ENCODE measurements at places on chromosomes 5 and 9.

DNA sequence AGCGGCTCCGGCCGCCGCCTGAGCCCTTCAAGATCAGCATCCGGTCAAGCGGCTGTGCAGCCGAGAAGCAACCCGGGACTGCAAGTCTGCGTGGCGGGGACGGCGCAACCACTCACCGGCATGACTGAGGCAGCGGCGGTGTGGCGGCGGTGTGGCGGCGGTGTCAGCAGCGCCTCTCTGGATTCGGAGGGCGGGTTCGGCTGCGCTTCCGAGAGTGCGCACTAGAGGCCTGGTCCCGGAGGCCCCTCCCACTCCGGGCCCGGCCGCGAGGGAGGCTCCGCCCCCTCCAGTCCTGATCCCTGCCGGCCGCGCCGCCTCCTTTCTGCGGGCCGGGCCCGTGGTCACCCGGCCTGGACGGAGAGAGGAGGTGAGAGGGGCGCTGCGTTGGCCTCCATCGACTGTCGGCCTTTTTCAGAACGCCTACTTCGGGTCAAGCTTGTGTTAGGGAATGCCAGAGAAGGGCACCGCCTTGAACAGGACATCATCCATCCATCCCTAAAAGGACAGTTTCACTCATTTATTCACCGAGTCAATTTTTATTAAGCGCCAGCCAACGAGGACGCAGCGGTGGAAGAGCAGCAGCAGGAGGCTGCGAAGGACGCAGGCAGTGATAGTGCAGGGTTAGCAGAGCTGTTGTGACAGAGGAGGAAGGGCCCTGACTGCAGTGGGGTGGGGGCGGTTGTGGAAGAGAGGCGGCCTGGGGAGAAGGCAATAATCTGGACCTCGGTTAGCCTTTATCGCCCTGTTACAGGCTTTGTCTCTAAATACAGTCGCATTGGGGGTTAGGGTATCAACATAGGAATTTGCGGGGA, at the start of gene ATOX1:
Gene ATOX1 (minus strand): TSS at position 202 of the 812 bp plus-strand sequence. CDS start 80 bp downstream, at position 122.
- peak; percentile 86 for DNase-seq

- DNase-seq = no peak
Measured at GRCh38 chr5:57434227-57434640, 48.4 kb downstream of the ACTBL2 start.

- DNase-seq = no peak
Measured at GRCh38 chr5:124883681-124884080, 137.2 kb upstream of the ZNF608 start.

DNA sequence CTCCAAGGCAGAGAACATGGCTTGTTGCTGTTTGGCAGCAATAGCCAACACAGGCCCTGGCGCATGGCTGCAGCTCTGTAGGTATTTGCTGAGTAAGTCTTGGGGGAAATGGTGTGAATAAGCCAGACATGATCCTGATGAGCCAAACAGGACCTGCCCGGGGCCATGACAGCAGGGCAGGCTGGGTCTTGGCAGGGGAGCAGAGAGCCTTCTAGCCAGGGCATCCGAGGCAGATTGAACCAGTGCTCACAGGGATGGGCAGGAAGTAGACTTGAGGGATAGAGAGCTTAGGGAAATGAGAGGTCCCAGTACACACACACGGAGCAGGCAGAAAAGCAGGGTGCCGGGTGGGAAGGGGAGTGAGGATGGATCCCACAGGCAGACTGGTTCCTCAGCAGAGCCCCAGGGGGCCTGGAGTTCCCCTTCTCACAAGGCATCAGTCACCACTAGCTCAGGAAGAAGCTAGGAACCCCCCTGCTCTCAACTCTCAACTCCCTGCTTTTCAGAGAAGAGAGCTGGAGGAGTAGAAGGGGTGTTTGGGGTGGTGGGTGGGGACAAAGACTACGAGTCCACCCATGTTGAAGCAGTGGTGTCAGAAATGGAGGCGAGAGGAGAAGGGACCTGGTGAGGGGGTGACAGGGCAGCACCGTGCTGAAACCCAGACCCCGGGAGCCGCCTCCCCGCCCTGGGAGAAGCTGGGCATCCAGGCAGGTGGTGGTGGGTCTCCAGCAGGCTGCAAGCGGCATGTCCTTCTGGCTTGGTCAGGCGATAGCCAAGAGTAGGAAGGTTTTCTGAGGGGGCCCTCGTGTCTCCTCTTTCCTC, 111.1 kb downstream of the RGS3 start:
- no peak for DNase-seq

DNA sequence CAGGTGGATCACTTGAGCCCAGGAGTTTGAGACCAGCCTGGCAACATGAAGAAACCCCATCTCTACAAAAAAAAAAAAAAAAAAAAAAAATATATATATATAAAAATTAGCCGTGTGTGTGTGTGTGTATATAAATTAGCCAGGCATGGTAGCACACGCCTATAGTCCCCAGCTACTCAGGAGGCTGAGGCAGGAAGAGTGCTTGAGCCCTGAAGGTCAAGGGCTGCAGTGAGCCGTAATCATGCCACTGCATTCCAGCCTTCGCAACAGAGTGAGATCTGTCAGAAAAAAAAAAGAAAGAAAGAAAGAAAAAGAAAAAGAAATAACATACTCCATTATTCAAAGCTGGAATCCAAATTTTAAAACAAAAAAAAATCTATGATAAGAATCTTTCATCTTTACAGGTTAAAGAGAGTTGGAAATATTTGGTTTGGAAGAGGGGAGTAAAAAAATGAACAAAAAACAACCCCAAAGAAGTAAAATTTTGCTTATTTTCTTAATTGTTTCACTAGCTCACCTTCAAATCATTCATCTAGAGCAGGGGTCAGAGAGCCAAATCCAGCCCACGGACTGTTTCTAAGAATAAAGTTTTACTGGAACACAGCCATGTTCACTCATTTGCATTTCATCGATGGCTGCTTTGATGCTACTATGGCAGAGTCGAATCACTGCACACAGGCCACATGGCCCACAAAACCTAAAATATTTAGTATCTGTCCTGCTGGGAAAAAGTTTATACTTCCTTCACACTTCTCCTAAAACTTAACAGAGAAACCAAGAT, 109.9 kb downstream of the DROSHA start:
- DNase-seq = no peak

- DNase-seq = no peak
Measured at GRCh38 chr5:87399720-87400119, 13.0 kb downstream of the CCNH start.

DNA sequence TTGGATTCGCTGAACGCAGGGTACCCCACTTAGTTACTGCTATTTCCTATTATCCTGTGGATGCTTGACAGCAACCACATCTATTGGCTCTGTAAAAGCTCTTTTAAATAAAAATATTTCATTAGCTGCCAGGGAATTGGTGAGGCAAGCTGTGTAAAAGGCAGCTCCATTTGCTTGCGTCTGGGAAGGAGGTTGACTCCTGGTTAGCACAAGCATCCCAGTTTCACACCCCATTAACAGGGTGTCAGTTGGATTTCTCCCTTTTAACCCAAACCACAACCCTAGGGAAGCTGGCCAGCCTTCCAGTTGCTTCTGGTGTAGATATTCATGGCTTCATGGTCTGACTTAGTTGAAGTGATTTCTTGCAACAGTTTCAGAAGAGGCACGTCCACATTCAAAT, 151.0 kb downstream of the GPBP1 start:
- DNase-seq = no peak

DNA sequence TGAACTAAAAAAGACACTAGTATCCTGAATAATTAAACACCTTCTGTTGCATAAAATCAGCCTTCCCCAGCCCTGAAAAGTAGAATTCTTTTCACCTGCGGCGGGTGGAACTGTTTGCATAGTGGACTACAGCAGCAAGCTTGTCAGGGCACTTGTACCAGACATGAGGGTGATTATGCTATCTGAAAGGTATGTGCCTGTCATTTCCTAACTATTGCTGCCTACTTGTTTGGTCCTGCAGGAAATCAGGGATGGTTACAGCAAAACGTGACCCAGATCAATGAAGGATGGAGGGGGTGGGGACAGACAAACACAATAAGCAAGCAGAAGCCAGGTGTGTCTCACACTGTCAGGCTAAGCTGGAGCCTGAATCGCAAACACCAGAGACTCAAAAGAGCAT, 385.6 kb downstream of the MLLT3 start:
- no peak for DNase-seq

GRCh38 chr5:111636736-111637135, 120.3 kb downstream of the NREP start:
- no peak for DNase-seq

DNA sequence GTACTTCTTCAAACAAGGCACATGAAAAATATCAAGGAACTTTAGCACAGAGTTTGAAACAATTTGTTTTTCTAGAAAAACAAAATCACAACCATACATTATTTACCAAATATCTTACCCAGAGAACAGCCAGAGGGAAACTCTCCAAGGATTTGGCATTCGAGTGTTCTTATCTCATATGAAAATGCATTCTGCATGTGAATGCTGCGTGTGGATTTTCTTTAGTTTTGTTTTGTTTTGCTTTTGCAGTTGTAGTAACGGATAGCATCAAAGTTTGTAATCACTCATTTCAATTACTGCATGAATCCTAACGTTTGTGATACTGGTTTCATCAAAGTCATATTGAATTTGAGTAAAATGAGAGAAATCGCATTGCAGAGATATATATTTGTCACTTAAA, 28.0 kb downstream of the ADAMTSL1 start:
- no peak for DNase-seq

- no peak for DNase-seq
Measured at GRCh38 chr5:118554981-118555380, 433.4 kb downstream of the DTWD2 start.

- DNase-seq = peak; percentile 63
Measured at GRCh38 chr5:75049456-75050351, 2.7 kb downstream of the GCNT4 start.

- no peak for DNase-seq
Measured at GRCh38 chr9:128101690-128102089, 25.8 kb downstream of the PTGES2 start.

DNA sequence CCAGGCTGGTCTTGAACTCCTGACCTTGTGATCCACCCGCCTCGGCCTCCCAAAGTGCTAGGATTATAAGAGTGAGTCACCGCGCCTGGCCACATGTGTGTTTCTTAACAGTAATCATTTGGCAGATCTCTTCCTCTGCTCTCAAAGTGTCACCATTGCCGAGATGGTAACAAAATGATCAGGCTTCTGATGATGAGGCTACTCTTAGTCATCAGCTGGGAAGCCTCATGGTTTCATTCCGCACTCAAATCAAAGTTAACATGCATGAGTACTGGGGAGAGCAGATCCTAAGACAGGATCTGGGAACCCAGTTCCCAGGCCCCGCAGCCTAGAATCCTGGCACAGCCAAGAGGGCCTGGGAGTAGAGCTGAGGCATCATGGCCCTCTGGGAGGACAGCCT, 27.4 kb downstream of the BARHL1 start:
- DNase-seq = no peak

- DNase-seq = no peak
Measured at GRCh38 chr5:55173687-55174230, 782 bp upstream of the CDC20B start.

GRCh38 chr9:123589361-123590239, 233.6 kb downstream of the CRB2 start:
- no peak for DNase-seq

GRCh38 chr9:116432051-116432450, 255.1 kb upstream of the TRIM32 start:
- DNase-seq = no peak

GRCh38 chr5:39518516-39518915, 93.7 kb upstream of the DAB2 start:
- DNase-seq = no peak

DNA sequence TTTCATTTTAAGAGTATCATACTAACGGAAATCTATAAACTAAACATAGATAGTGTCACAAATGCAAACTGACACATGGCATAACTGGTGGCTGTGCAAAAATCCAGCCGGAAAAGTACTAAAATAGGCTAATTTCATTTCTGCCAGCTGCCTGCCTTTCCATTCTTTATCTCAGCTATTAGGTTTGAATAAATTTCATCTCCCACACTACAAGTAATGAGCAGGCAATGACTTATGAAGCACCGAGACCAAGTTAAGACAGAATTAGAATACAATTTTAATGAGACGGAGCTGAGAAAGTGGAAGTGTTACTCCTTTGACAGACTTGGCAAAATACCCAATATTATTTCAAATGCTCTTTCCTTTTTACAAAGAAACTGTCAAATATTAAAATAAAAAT, 258.8 kb upstream of the ZNF608 start:
- DNase-seq = no peak

GRCh38 chr5:141982626-141983025, 13.7 kb downstream of the RNF14 start:
- no peak for DNase-seq

GRCh38 chr5:150631326-150631701, 9.1 kb upstream of the SYNPO start:
- DNase-seq = no peak

DNA sequence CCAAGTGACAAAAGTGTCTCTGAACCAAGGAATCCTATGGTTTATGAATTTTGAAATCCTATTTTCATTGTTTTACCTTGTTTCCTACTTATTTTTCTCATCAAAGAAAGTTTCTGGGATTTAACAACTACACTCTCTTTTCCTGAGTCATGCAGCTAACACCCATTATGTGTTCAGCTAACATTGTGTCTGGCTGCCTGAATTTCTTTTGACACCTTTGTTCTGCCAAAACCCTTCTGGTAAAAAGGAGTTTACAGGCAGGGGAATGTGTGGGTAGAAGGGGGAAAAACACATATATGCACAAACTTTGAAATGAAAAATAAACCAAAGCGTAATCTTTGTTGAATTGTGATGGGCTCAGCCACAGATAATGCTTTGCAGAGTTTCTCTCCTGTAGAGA, 146.2 kb downstream of the COX7C start:
- DNase-seq = no peak

DNA sequence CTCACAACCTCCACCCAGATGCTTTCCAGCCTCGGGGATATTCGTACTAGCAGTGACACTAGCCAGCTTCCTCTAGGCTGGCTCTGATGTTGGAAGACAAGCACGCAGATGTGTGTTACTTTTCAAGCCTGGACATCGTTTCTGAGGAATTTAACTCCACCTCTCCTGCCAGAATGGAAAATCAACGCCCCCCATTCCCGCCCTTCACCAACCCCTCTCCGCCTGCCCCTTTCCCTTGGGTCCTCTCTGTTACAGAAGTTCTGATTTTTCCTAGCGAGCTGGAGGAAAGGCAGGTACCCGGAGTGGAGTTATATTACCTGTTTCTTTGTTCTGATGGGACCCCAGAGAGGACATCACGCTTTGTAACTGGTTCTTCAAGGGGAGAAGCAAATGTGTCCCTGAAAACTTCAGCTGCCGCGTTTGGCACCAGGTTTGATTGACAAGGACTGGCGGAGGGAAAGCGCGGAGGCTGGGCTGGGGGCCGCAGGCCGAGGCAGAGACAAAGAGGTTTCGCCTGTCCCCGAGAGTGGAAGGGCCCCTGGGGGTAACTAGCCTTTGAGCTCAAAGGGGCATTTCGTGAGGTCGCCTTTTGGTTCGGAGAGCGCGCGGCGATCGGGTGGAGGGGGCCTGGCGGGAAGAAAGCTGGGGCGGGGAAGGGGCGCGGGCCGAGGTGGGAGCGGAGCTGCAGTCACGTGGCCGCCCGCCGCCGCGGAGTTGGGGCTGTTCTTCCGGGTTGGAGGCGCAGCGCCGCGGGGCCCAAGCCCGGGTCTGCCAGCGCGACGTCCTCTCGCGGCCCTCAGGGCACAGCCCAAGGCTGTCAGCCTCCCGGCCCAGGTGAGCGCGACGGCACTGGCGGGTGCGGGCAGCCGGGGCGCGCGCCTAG, at the start of gene NNT:
Gene NNT (plus strand): TSS at position 720 of the 883 bp plus-strand sequence. CDS start 6,016 bp downstream, outside the sequence.
- DNase-seq = peak; percentile 68

Measured in T follicular helper cell (primary cell).